ENCODE measurements at places on chromosomes 3 and 15.
A peak's percentile ranks its signal among the peaks of the same experiment; 100 is the strongest.

- DNase-seq: no peak
Observed at GRCh38 chr3:128091586-128091985, 32.0 kb downstream of the RUVBL1 start.

DNA sequence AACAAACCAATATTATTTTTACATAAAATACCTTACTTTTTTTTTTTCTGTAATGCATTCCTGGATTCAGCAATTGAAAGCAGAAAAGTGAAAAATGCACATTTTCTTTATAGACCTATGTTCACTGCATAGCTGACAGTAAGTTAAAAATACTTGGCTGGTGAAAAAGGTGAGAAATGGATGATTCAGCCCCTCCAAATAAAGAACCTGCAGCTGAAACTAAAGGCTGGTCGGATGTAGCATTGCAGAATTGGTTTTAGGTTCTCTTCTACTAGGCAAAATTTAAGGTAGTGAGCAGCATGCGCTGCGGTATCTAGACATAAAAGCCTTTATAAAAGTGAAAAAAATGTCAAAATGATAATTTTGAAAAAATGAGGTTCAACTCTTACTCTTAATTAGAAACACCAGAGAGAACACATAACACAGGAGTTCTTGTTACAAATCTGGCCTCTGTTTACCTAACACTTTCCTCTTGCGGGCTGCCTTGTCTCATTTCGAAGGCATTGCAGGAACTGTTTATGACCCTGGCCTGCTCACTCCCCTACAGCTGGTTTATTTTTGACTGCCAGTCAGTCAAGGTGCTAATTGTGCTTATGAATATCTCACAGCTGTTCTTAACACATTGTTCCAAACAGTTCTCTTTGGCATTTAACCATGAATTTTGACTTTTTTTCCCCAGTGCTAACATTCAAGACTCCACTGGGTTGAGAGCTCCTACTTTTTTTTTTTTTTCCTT is 455.4 kb upstream of the TBL1XR1 start:
- DNase-seq: no peak

GRCh38 chr3:46648096-46648495 is 35.8 kb downstream of the FAM240A start:
- DNase-seq: no peak

- DNase-seq: no peak
Observed at GRCh38 chr15:27486683-27487647, 516.0 kb downstream of the GABRG3 start.

- DNase-seq: no peak
Observed at GRCh38 chr15:78923015-78923414, 21.8 kb downstream of the CTSH start.

DNA sequence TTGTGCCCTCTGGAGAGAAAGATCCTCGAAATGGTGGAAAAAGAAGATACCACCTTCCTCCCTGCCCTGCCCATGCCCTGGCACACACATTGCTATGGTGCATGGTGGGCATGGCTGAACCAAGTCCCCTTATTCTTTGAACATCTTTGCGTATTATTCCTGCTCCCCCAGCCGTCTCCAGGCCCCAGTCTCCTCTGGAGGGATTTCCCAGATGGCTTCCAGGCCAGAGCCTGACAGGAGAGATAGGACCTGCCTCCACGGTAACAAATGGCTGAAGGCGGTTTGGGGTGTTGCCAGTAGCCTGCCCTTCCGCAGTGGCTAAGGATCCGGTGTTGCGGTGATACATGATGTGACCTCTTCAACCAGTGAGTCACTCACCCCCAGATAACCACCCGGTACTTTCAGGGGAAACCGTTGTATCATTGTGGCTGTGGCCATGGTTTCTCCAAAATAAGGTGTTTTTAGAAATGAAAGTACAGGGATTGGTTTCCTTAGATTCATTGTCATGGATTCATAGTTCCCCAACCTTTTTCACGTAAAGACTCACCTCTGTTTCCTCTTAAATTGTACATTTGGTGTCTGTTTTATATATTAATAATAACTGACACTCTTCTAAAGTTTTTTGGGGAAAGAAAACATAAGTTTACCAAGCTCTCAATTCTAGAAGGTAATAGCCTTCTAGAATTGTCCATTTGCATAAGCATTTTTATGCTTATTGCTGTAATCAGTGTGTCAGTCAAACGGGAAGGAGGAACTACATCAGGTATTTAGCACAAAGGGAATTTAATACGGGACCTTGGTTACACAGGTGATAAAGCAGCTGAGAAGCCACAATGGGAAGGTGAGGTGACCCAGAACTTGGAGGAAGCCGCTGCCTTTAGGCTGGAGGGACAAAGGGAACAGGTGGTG is 25.9 kb downstream of the SMAD3 start:
- peak; percentile 97 for DNase-seq

GRCh38 chr15:90637693-90638092 is 79.5 kb upstream of the BLM start:
- DNase-seq: no peak

- DNase-seq: no peak
Observed at GRCh38 chr3:9071936-9072666, 108.8 kb upstream of the RAD18 start.

DNA sequence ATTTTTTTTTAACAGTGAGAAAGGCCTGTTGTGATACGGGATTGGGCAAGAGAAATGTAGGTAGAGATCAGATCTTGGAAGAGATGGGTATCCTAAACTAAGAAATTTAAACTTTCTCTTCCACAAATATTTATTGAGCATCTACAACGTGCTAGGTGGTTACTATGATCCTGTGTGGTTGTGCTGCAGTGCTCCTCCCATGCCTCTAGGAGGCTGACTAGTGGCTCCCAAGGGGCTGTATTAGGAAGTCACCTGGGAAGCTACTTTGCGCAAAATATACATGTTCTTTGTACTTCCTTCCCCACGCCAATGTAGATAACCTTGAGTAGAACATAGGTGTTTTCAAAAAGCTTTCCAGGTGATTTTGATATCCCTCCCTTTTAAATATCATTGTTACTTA is 27.2 kb downstream of the USP3 start:
- no peak for DNase-seq

GRCh38 chr15:69002783-69003182 is 11.7 kb upstream of the NOX5 start:
- DNase-seq: no peak

GRCh38 chr15:68769702-68770101 is 51.0 kb downstream of the ANP32A start:
- DNase-seq: no peak

DNA sequence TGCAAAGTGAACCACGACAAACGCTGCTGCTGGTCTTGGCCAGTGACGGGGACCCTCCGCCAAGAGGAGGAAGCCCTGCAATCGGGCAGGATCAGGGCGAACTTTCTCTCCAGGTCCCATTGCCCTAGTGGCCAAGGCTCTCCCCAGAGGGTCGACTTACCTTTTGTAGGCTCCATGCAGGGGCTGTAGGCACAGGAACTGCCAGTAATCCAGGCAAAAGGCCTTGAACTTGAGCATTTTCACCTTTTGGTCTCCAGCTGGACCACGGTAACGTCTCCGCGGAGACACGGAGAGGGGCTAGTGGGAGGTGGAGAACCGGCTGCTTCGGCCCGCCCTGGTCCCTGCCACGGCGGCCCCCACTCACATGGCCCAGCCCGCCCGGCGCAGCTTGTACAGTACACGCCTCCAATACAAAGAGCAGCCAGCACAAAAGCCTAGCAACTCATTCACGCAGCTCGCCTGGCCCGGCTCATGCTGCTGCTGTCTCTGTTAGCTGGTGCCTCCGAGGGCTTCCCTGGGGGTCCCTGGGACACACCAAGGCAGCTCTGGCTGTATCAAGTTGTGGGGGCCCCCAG is 31.0 kb downstream of the IQSEC1 start:
- no peak for DNase-seq

DNA sequence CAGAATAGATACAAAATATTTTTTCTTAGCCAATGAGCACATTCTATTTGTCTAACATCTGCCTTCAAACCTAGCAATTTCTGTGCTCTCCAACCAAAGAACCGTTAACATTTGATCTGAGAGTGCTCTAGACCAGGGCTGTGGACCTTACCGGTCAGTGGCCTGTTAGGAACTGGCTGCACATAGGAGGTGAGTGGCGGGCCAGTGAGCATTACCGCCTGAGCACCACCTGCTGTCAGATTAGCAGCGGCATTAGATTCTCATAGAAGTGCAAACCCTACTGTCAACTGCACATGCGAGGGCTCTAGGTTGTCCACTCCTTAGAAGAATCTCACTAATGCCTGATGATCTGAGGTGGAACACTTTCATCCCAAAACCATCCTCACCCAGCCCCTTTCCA is 131.7 kb downstream of the CADM2 start:
- DNase-seq: no peak

- DNase-seq: peak; percentile 90
Observed at GRCh38 chr15:82146990-82147461, 101.2 kb upstream of the MEX3B start.

DNA sequence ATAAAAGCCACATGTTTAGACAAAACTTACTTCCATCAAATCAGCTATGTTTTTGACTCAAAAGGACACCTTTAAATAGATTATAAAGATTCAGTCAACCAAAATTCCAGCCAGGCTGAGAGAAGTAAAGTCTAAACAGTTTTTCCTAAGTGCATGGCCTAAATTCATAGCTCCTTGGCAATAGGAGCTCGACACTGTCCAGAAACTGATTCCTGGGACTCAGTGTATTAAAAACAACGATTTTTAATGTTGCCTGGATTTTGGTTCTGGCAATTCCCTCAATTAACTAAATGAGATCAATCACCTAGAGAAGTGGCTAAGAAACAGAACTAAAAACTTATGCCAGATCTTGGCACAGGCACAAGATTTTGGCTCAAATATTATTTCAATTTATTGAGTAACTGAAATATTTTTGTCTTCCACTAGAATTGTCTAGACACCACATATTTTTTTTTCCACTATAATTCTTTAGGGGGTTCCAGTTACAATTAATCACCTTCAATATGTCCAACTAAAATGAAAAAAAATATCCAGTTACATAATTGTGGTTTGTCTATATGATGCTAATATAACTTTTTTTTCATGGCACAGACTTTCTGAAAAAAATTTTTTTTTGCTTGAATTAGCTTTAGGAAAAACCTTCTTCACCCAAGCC is 135.9 kb downstream of the TFDP2 start:
- no peak for DNase-seq

GRCh38 chr15:53588773-53589172 is 170.7 kb downstream of the WDR72 start:
- DNase-seq: peak; percentile 96

DNA sequence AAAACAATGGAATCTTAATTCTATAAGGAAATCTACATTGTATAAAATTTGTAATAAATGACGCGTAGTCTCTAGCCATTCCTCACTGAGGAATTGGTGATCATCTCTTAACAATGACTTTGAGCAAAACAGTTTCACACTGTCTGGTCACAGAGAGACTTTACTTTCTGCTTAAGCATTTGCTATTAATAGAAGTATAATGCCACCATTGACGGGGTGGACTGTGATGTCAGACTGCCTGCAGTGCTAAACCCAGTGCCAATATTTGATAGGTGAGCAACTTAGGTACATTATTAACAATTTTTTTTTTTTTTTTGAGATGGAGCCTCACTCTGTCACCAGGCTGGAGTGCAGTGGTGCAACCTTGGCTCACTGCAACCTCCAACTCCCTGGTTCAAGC is 494.9 kb upstream of the ADAMTS9 start:
- no peak for DNase-seq

GRCh38 chr3:57078344-57078634 is 17.8 kb downstream of the SPATA12 start:
- peak; percentile 66 for DNase-seq

DNA sequence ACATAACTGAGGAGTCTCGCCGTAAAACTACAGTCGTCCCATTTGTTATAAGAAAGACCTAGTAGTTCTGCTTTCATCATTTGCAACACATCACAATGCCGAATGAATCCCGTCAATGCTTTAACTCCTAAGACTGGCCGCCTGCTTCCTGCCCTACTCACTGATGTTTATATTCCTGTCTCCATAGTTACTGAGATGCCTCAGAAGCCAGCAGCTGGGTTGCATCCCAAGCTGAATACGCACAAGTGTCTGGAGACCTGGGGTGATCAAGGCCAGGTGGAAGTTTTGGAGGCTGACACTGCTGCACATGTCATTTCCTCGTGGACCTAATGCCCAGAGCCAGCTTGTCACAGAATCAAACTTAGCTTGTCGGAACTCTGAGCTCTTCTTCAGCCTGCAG is 95.2 kb upstream of the UBE2E1 start:
- DNase-seq: peak; percentile 87

- no peak for DNase-seq
Observed at GRCh38 chr3:157406394-157406793, 30.3 kb upstream of the PTX3 start.

GRCh38 chr15:36067483-36068274 is 511.7 kb upstream of the CDIN1 start:
- DNase-seq: no peak

GRCh38 chr15:73755946-73756345 is 2.8 kb upstream of the INSYN1 start:
- no peak for DNase-seq

DNA sequence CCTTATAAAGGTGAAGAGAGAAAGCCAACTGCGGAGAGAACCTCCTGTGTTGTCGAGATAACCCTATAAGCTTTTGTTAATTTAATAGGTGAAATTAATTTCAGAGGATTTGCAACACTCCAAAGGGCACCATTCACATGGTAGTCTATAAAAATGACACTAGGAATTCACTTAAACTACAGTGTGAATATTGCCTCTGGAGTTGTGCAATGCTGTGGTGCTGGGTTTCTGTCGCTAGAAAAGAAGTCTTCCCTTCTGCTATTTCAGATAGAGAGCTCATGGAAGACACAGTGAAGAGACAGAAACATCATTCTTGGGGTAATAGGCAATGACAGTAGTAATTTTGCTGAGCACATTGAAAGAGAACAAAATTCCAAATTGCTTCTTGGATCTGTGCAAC is 28.8 kb upstream of the PROK2 start:
- no peak for DNase-seq

GRCh38 chr15:96818861-96819260 is 488.4 kb downstream of the NR2F2 start:
- DNase-seq: no peak

DNA sequence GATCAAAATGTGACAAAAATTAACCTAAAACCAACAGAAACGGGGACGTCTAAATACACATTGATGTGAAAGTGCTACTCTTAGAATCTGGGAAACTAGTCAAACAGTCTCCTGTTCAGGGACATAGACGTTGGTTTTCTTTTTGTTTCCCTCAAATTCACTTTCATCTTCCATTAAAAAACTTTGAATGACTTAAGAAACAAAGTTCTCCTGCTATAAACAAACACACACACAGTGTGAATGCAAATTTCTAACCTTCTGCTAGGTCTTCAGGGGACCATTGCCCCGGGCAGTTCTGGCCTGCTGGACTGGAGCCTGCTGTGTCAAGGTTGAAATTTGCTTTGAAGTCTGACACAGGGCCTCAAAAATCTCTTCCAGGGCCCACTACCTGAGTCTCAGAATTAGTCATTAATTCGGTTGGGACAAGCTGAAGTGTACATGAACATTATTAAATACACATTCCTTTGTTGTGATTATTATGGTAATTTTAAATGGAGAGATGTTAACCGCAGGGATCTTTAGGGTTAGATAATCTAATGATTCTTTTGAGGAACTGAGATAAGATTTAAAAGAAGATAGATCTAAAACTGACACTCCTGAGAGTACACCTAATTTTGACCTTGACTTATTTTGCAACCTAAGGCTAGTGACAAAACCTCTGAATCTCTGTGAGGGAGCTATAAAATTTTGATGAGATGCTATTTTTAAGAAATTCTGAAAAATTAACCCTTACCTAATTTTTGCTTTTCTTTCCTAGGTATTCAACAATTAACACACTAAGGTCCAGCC is 1260.4 kb downstream of the ROBO1 start:
- no peak for DNase-seq

- peak; percentile 79 for DNase-seq
Observed at GRCh38 chr3:173502983-173503568, 105.5 kb downstream of the NLGN1 start.
